Pulmonary artery endothelial cell (primary cell): ENCODE measurements at places on chromosomes 5 and 9.

- DNase-seq: no peak
Observed at GRCh38 chr9:4416467-4416866, 73.8 kb upstream of the SLC1A1 start.

- no peak for DNase-seq
Observed at GRCh38 chr5:125492977-125493376, 746.5 kb upstream of the ZNF608 start.

- DNase-seq: no peak
Observed at GRCh38 chr9:126309427-126310189, 17.0 kb upstream of the MVB12B start.

- no peak for DNase-seq
Observed at GRCh38 chr9:108793573-108793972, 62.2 kb downstream of the ACTL7B start.

DNA sequence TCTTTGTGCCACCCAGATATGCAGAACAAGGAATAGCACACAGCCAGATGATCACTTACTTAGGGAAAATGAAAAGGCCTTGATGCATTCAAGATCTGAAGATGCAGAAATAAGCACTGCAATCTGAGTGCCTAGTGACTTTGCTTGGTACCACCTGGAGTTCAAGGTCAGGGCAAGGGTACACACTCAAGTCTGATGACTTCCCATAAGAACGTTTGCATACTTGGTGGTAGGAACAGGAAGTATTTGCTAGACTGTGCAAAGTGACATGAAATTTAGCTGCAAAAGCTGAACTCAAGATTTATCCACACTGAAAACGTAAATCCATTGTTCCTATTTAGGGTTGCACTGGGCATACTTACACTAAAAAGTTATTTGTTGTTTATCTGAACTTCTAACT lies 177.1 kb downstream of the PIK3R1 start:
- DNase-seq: no peak

- no peak for DNase-seq
Observed at GRCh38 chr9:111149018-111149759, 110.9 kb upstream of the LPAR1 start.

GRCh38 chr5:109865637-109866036 lies 175.9 kb downstream of the MAN2A1 start:
- peak; percentile 88 for DNase-seq

GRCh38 chr9:134064711-134065110 lies 3.1 kb downstream of the BRD3 start:
- no peak for DNase-seq

DNA sequence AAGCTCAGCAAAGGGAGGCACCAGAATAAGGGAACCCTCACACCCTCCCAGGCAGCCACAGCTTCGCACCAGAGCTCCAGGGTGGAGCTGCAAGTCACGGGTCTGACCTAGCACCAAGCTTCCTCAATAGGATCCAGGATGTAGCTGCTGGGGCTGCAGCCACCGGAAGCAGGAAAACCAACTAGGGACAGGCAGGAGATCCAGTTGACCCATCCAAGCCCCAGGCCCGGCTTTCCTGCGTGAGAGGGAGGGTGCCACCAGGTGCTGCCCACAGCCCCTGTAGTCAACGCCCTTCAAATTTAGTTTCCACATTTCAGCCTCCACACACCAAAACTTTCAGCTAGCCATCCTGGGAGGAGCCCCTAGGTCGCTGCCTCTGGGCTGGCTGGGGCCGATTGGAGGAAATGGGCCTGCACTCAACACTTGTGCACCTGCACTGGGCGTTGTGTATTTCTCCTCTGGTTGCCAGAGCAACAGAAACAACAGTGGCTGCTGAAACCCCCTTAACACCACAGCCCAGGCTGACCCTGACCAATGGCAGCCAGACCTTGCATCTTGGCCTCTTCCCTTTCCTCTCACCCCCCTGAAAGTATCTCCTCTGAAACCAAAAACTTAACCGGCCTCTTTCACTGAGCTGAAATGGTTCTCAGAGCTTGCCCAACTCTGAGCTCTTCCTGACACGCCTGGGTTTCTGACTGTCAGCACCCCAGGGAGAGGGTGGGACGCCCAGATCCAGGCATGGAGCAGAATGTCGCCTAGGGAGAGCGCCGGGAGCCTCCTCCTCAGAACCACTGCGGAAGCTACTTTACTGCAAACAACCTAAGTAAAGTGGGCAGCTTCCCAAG lies 226.5 kb upstream of the MAP3K1 start:
- DNase-seq: no peak

GRCh38 chr9:98291820-98292219 lies 36.4 kb upstream of the TBC1D2 start:
- DNase-seq: no peak

- no peak for DNase-seq
Observed at GRCh38 chr5:56791396-56791795, 24.0 kb upstream of the MAP3K1 start.

DNA sequence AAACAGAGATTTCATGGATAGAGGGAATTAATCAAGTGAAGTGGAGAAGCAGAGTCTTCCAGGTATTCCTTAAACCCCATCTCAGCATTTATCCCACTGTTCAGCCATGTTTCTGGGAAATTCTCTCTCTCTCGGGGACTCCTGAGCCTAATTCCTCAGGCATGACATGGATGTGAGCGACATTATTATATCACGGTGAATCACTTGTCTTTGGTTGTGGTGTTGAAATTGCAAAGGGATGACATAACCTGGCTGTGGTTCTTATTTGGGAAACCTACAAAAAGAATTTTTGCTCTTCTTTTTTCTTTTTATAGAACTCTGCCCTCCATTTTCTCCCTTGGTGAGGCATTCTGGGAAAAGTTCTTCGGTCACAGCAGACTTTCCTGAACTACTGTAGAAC lies 457.9 kb upstream of the PTGER4 start:
- DNase-seq: no peak

DNA sequence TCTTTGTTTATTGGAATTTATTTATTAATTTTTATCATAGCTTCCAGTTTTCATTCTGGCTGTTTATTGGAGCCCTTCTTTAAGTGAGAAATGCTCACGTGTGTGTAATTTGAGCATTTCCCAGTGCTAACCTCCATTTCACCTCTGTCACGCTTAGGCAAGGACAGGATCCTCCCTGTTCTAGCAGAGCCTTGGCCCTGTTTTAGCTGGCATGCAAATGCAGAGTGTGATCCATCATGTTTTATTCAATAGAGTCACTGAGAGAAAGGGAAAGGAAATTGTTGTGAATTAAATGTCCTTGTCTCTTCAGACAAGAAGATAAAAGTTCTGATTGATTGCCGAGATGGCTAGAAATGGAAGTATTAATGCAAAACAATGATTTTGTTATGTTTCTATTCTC lies 137.3 kb upstream of the ACO1 start:
- DNase-seq: no peak

GRCh38 chr5:93358176-93358575 lies 222.8 kb downstream of the NR2F1-AS1 start:
- no peak for DNase-seq

GRCh38 chr9:31601666-31602065 lies 782.8 kb upstream of the ACO1 start:
- no peak for DNase-seq

DNA sequence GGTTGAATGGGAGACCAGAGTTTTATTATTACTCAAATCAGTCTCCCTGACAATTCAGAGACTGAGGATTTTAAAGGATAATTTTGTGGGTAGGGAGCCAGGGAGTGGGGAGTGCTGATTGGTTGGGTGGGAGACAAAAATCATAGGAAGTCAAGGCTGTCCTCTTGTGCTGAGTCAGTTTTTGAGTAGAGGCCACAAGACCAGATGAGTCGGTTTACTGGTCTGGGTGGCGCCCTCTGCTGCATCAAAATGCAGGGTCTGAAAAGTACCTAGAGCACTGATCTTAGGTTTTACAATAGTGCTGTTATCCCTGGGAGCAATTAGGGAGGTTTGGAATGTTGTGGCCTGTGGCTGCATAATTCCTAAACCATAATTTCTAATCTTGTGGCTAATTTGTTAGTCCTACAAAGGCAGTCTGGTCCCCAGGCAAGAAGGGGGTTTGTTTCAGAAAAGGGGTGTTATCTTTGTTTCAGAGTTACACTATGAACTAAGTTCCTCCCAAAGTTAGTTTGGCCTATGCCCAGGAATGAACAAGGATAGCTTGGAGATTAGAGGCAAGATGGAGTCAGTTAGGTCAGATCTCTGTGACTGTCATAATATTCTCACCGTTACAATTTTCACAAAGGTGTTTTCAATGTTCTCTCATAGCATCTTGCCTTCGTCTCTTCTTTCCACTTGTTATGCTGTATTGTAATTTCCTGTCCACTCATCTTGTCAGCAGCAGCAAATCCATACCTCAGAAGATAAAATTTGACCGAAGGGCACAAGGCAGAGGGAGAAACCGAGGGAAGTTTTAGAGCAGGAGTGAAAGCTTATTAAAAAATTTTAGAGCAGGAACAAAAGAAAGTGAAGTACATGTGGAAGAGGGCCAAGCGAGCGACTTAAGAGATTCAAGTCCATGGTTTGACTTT lies 59.2 kb upstream of the CLINT1 start:
- DNase-seq: peak; percentile 27

DNA sequence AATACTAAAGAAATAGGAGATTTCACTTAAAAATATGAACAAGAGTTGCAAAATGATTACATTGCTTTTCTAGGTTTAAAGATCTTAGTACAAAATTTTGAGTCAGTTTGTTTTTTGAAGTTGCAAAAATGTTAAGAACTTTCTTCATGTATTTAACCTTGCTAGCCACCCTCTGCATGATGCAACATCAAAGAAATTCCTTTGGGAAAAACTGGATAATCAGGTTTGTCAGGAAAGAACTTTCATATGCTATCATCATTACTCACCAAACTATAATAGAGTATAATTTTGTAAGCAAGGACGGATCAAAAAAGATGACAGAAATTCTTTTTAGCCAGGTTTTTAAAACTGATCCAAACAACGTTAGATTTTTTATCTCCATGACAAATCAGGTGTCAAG lies 116.9 kb upstream of the MRPS30 start:
- no peak for DNase-seq

DNA sequence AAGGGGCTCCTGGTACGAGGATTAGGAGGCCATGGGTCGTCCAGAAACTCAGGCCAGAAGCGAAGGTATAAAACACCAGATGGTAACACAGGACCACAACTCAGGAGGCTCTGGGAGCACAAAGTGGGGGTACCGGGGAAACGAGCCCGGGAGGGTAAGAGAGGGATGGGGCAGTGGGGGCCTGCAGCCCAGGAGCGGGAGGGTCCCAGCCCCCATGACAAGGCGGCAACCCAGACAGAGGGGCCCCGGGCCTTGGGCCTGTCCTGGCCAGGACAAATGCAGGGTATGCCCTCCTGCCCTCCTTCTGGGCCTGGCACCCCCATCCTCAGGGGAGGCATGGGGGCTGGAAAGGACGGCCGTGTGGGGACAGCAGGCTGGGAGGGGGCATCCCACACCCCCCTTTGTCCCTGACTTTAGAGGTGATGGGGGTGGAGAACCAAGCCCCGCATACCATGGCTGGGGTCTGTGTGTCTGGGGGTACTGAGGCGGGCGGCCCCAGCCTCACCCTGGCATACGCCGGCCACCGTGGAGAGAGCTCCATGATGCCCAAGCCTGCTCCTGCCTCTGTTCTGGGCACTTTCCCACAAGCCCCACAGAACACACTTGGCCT lies 47.0 kb upstream of the EXOC3 start:
- DNase-seq: no peak

DNA sequence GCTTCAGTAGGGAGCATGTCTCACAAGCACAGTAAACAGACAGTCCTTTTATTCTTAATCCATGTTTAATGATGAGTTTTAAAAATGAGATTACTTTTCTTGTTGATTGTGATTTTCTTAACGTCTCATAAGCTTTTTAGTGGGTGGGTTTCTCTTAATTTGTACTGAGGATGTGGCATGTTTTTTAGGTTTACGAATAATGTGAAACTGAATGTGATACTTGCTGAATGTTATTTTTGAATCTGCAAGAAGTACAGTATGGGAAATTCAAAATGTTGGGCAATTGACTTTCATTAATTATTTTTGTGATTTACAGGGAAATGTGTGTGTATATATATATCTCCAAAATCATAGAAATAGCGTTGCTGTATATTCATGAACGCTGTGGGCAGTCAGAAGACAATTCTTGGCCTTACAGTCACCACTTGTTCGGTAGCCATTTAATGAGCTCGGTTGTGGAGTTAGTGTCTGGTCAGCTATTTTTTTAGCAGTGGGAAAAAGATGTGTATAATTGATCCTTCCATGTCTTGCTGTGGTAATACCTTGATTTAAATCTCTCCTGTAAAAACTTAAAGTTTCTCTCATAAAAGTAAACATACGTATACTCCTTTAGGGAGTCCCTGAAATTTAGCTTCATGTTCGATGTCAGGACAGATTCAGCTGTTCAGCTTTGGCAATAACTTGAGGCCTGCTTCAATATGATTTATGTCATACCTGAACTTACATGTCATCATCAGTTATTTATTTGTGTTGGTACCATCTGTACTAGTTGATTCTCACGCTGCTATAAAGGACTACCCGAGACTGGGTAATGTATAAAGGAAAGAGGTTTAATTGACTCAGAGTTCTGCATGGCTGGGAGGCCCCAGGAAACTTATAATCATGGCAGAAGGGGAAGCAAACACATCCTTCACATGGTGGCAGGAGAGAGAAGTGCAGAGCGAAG lies 15.0 kb downstream of the ICE1 start:
- no peak for DNase-seq

DNA sequence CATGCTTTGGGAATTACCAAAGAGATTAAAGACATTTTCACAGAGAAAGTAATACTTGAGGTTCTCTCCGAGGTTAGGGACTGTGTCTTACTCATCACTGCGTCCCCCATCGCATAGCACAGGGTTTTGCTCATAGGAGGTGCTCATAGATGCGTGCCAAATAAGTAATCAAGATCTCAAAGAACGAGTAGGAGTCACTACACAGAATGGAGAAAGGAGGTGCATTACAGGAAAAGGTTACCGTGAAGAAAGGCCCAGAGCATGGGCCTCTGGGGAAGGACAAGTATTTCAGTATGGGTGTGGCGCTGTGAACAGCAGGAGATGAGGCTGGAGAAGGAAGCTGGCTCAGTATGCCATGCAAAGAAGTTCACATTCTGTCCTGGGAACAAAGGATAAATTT lies 182.4 kb downstream of the ACTL7B start:
- no peak for DNase-seq

- DNase-seq: no peak
Observed at GRCh38 chr9:137407590-137408300, 15.2 kb downstream of the EXD3 start.

GRCh38 chr5:39020458-39020857 lies 53.7 kb downstream of the RICTOR start:
- DNase-seq: no peak

DNA sequence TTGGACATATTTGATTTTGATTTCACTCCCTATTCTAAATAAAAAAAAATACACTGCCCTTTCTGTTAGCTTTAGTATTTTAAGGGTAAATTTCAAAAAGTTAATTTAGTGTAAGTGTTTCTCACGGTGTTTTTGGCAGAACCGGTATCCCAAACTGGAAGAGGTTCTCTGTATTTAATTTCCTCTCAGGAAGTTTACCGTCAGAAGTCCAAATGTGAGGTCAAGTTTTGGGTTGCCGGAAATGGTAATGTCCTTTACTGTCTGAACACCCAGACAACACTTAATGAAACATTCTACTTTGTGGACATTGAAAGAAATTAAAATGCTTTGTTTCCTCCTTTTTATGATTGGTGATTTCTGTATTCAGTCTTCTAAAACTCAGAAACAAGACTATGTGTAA lies 148.7 kb upstream of the CDKN2B start:
- no peak for DNase-seq

- DNase-seq: no peak
Observed at GRCh38 chr9:130939405-130940026, 469 bp upstream of the FIBCD1 start.
